Amygdala (tissue), 56 donors: ENCODE measurements at places on chromosomes 1 and 21.

- DNase-seq, result no peak
Measured at GRCh38 chr1:159914252-159915018, 10.9 kb downstream of the TAGLN2 start.

DNA sequence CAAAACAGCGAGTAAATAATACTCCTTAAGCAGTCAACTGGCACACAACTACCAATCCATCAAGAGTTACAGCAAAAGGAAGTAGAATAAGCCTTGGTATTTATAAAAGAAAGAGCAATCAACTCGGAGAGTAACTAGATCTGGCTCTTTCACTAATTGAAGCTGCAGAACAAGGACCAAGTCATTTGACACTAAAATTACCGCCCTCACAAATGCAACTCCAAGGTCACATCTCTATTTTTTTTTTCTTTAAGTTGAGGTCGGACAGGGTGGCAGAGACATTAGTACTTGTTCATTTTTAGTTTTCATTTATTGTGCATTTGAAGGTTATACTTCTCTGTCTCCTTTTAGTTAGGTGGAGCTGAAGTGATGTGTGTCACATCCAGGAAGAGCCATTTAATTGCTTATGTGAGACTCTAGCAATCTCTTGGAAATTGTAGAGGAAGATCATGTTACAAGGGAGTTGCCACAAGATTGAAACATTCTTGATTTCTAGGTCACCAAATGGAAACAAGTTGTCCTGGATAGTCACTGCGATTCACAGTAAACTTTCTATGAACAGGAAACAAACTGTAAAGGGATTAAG lies 138.1 kb upstream of the ADAMTS5 start:
- no peak for DNase-seq

- DNase-seq, result no peak
Measured at GRCh38 chr1:77888781-77889642, 588 bp downstream of the NEXN start.

DNA sequence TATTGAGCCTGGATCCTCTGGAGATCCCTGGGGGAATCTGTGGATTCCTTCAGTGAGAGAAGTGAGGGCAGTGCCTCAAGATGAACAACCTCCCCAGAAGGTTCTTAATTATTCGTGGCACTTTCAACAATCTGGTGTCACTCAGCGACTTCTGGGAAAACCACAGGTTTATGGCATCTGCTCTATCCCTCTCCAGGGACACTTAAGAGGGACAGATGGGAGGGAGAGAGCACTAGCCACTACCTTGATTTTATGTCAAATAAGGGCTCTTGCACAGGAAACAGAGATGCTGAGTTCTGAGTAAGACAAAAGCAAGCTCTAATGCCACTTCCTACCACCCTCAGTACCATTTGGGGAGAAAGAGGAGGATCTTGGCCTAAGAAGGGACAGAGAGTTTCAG lies 21.2 kb upstream of the CHI3L1 start:
- DNase-seq, result no peak

DNA sequence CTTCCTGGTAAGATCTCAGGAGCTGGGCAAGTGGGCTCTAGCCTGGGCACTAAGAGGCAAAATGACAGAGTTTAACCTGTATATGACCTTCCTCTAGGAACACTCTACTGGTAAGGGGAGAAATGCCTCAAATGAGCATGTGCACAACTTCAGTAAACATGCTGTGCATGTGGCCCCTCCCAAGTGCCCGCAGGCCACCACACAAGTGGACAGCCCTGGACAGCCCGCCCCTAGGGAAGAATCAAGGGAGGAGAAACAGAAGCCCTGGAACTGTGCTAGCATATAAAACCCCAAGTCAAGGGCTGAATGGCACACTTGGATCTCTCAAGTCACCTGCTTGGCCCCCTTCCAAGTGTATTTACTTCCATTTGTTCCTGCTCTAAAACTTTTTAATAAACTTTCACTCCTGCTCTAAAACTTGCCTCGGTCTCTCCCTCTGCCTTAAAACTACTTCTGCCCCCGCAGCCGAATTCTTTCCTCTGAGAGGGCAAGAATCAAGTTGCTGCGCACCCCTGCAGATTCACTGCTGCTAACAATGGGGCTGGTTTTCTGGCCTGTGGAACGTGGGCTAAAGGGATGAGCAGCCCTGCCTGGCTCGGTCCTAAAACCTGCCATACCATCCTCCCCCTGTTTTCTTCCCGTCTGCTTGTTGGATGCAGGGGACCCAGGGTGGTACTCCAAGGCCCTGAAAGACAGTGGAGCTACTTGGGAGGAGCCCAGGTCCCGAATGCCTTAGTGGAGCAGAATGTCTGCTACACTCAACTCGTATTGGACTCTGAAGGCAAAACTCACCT lies 93.5 kb downstream of the IER5 start:
- no peak for DNase-seq

DNA sequence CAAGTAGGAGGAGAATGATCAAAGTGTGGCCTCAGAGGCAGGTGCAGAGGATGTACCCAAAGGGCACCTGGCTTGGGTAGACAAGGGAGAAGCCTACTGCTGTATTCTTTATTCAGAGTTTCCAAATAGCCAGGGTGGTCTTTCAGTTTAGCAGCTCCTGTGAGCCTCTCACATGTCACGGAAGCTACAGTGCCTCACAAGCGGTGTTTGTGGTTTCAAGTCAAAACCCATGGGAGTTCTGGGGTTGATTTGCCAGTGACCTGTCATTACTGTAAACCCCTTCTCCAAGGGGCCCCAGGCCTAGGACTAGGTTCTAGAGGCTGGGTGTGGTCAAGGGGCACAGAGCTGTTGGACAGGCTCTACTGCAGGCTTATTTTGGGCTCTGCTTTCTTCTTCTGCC lies 10.2 kb upstream of the IL10 start:
- DNase-seq, result no peak

DNA sequence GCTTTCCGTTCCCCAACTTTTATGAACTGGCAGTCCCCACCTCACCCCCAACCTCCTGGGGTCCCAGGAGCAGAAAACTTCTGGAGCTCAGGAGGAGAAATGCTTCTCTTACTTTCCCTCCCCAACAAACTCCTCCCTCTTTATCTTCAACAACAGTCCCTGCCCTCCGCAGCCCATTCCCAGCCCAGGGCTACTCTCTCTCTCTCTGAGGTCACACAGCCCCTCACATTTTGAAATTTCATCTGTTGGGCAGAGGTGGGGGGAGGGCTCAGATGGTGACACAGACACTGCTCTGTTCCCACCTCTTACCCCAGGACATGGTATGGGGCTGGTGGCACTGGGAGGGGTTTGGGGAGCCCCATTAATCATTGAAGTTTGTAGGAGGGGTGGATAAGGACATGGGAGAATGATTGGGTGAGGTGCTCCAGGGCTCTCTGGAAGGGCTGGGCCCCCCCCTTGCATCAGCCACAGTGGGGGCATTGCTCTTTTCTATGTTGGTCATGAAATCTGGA lies 6.0 kb downstream of the PIK3CD start:
- no peak for DNase-seq

DNA sequence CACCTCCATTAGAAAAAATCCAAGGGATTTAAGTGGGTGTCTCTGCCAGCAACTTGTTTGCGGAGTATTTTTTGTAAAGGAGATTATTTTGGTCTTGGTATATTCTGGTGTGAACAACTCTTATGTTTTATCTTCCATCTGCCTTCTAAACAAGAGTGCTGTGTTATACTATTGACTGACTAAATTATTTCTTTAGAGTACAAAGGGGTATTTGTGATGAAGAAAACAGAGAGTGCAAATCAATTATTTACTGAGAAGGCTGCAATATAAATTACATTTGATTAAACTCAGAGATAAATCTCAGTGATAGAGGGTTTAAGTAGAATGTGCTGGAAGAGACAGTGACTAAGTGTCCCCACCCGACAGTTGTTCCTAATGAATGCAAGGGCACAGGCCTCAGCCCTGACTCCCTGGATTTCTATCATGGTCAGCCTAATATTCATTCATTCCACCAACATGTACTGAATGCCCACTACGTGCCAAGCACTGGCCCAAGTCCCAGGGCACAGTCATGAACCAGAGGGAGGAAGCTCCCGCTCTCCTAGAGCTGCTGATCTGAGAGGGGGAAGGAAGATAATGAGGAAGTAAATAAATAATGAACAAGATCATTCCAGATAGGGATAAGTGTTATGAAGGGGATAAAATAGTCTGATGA lies 196.9 kb upstream of the C8B start:
- peak; percentile 6 for DNase-seq

GRCh38 chr1:37667023-37667671 lies 25.2 kb upstream of the CDCA8 start:
- DNase-seq, result no peak

- DNase-seq, result no peak
Measured at GRCh38 chr1:174225499-174226204, 66.3 kb downstream of the RABGAP1L start.

DNA sequence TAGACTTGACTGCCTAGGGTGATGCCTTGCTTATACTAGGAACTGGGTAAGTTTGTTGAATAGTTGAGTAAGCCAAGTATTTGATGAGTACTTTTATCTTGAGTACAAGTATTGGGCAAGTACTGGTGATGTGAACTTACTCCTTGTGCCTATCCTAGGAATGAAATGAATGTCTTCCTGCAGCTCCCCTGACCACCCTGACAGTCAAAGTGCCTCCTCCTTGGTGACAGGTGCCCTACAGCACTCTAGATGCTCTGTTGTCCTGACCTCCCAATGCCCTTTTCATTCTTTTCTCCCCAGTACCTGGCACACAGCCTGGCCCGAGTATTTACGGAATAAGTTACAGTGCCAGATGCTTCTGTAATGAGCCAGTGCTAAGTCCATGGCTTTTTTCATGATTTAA lies 25.5 kb downstream of the PCSK9 start:
- no peak for DNase-seq

- DNase-seq, result no peak
Measured at GRCh38 chr1:92709738-92710137, 75.2 kb downstream of the EVI5 start.

- no peak for DNase-seq
Measured at GRCh38 chr1:111332190-111332589, 41.5 kb downstream of the CHIA start.

GRCh38 chr1:39828734-39829133 lies 40.1 kb upstream of the BMP8B start:
- DNase-seq, result no peak

GRCh38 chr1:157168015-157168414 lies 29.8 kb upstream of the ETV3 start:
- DNase-seq, result no peak

GRCh38 chr1:109249654-109250401 lies 489 bp downstream of the CELSR2 start:
- no peak for DNase-seq

GRCh38 chr1:155078469-155079209 lies at the start of gene EFNA3:
EFNA3 (plus strand) TSS chr1:155078837; CDS start chr1:155078942, 105 bp downstream.
- DNase-seq, result no peak

- DNase-seq, result no peak
Measured at GRCh38 chr1:117215733-117216462, 5.2 kb upstream of the VTCN1 start.

DNA sequence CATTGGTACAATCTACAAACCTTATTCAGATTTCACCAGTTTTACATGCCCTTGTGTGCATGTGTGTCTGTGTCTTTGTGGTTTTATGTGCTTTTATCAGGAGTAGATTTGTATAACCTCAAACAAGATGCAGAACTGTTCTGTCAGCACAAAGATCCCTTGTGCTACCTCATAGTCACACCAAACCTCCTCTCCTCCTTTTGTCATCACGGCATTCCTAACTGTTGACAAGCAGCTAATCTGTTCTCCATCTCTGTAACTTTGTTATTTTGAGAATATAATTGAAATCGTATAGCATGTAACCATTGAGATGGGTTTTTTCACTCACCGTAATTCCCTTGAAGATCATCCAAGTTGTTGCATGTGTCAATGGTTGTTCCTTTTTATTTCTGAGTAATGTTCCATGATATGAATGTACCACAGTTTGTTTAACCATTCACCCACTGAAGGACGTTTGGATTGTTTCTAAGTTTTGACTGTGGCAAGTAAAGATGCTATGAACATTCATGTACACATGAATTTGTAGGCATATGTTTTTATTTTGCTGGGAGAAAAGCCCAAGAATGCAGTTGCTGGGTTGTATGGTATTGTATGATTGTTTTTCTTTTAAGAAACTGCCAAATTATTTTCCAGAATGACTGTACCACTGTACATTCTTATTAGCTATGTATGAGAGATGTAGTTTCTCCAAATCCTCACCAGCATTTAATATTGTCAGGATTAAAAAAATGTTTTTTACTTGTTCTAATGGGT lies 78.1 kb upstream of the B3GALT2 start:
- DNase-seq, result no peak

- DNase-seq, result no peak
Measured at GRCh38 chr1:217211486-217211885, 419.4 kb downstream of the GPATCH2 start.

DNA sequence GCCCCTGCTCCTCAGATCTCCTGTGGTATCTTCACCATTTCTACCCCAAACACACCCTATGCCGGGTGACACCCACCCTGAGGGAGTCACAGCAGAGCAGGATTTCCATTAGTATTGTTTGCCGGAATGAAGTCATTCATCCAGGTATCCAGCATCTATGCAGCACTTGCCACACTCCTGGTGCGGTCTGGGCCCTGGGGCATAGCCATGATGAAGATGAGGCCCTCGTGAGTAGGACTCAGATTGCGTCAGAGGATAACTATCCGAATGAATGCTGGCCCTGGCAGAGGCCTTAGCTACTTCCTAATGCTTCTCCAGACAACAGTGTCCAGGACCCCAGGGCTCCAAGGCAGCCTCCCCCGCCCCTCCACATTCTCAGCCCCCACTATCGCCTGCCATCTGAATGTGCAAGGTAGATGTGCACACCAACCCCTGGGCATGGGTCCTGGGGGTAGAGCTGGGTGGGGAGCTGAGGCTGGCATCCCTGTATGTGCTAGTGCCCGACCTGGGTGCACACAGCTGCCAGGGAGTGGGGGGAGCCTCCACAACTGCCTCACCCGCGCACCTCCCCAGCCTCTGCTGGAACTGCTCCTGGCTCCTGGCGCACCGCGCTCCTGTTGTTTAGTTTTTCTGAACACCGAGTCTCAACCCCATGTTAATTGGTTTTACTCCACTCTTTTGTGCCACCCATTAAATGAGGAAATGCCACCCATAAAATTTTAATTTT lies 25.5 kb upstream of the ZC3H12A start:
- no peak for DNase-seq

DNA sequence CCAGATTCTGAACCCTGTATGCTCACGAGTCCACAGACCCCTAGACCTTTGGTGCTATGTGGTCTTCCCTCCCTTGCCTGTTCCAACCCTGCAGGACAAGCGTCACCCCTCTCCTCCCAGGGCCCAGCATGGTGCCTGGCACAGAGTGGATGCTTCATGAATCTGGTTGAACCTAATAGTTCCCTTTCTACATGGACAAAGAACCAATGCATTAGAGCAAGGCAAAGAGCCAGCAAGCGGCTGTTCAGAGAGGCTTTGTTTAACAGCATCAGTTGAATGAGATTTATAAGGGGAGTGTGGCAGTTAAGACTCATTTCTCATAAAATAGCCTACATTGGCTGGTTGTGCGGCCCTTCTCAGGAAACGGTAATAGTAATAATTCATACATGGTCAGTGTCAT lies 14.9 kb downstream of the SLC26A9 start:
- peak; percentile 81 for DNase-seq

- DNase-seq, result no peak
Measured at GRCh38 chr1:47181955-47182675, 7.7 kb downstream of the PDZK1IP1 start.
